Myocyte (in vitro differentiated cells): ENCODE measurements at places on chromosomes 4 and X.

GRCh38 chrX:115192244-115192700 is 3.1 kb downstream of the RBMXL3 start:
- no peak for DNase-seq

DNA sequence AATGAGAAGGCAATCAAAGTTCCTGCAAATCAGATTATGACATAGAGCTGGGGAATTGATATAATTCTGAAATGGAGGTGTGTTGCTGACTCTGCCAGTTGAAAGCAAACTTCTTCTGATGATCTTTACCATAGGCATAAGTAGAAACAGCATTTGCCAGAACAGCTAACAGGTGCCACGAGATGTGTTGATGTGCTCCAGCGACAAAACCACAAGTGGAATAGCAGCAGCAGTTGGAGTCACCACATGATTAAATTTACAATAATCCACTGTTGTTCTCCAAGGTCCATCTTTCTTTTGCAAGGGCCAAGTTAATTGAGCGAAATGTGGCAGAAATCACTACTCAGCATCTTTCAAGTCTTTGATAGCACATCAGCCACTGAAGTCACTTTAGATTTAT is 3.7 kb upstream of the OSTC start:
- DNase-seq: peak; percentile 79

DNA sequence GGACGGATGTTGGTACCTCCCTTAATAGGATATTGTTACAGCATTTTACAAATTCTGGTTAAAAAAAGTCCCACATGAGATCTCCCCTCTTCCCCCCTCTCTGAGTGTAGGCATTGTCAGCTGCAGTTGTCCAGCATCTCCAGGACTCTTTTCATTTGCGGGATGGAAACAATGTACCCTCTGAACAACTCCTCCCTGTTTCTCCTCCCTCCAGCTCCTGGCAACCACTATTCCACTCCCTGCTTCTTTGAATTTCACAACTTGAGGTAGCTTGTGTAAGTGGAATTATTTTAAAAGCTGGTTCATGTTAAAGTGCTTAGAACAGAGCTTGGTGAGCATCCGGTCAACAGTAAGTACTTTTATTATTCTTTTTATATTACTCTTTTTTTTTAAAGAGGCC is 69.8 kb downstream of the TBL1X start:
- peak; percentile 46 for DNase-seq

GRCh38 chr4:120202222-120202621 is 135.6 kb upstream of the MAD2L1 start:
- DNase-seq: no peak

DNA sequence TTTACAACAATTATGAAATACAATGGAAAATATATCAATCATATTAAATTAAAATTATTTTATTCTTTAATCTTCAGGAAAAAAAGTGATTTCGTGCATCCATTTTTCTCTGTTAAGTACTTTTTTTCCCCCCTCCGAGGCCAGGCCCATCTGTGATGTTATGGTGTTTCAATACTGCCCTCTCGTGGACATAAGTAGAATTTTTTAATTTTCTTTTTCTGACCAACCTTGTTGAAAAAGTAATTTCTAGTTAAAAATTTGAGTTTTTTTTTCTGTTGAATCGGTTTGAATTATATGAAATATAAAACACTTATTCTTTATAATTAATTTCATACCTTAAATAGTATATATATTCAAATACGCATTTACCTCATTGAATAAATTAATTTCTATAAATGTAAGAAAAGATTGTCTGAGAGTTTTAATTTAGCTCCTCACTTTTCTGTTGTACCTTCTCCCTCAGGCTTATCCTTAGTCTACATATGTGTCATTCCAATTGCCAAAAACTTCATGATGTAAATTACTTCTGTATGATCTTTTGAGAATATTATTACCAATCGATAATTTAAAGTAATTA is 175.8 kb upstream of the TECRL start:
- DNase-seq: peak; percentile 21

- DNase-seq: no peak
Observed at GRCh38 chrX:73562458-73562857, 539 bp upstream of the CHIC1 start.

DNA sequence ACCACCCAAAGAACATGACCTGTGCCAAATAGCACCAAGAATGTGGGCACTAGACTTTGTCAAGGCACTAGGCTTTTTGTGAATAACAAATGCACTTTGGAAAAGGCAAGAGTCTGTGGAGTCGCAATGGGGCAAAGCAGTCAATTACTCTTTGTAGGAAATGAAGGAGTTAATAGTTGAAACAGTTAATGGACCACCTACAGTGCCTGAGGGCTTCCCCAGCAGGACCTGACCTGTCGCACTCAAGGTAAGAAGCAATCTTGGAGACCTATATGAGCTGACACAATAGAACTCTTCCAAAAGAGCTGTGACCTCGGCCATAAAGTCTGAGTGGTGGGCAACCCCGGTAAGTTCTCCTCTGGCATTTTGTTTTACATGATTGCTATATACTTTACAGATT is 49.2 kb upstream of the CAPN6 start:
- DNase-seq: no peak

GRCh38 chr4:7620086-7620813 is 185.5 kb upstream of the PSAPL1 start:
- peak; percentile 41 for DNase-seq

GRCh38 chr4:36286481-36286871 is 5.1 kb downstream of the DTHD1 start:
- no peak for DNase-seq

GRCh38 chr4:86972997-86973396 is 38.2 kb downstream of the AFF1 start:
- no peak for DNase-seq

DNA sequence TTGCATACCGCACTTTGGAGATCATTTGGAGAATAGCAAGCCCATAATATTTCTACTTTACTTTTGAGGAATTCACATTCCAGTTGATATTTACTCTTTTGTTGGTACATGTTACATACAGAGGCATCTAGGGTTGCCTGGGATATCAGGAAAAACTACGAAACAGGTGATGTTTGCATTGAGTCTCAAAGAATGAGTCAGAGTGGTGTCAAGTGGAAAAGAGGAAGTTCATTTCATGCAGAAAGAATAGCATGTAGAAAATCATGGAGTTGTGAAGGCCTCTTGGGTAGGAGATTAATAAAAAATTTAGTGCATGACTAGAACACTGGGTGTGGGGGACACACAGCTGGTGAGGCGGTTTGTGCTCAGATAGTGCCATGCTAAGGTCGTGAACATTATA is 33.5 kb upstream of the ELOVL6 start:
- no peak for DNase-seq

GRCh38 chr4:185955826-185956543 is 113.0 kb upstream of the TLR3 start:
- DNase-seq: no peak

GRCh38 chr4:130485371-130485770 is 1389.4 kb downstream of the C4orf33 start:
- DNase-seq: no peak

- DNase-seq: no peak
Observed at GRCh38 chrX:150357790-150358189, 5.3 kb upstream of the MAMLD1 start.
